ENCODE measurements at places on chromosomes 6 and 20. TPM values are rescaled to one million over a fixed set of nuclear protein-coding genes. Genes with fewer than 3 reads are reported as not detected.

DNA sequence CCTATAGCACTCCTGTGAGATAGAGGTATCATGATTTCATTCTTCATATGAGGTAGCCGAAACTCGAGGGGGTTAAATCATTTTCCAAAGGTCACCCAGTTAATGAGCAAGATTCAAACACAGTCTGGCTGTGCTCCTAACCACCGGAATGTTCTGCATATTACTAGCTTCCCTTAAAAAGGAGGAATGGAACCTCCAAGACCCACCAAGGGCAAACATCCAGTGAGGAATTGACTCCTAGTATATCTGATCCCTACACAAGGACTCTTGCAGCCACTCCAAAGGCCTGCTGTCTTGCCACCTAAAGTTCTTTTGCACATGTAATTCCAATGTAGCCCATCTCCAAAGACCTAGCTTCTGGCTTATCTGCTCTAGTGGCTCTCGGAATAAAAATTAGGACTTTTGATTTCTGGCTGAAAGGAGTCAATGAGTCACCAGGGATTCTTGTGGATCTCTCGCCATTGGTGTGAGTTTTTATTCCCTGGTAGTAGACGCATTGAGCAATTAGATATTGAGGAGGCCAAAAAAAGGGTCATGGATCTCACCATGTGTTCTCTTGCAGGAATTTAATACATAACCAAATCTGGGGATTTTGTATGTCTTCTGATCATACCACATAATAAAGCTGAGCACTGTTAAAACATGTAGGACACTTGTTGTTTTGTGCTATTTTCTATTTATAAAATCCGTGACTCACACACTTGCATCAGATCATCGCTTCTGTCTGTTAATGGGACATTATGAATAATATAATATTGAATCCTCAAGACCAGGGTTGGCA is 9.1 kb downstream of the BCAS1 start:
- no peak for DNase-seq

DNA sequence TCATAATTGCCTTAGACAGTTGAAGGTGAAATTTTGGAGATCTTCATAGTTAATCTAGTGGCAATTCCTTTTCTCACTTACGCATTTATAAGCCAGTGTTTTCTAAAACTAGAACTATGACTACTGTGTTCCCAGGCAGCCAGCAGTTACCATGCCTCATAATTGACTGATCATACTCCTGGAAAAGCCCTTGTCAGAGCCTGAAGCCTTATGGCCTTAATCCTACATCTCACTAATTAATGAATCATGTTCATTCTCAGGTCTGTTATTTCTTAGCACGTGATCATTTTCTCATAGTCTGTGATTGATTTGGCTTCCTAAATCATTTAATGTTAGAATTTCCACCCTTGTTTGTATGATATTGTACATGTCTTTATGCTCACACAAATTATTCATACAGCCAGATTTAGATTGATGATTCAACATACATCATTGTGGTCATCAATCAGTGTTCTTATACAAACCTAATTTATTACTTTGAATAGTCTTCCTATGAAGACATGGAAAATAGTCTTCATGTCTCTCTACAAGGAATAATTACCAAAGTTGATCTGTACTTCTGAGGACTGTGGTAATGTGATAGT is 132.6 kb upstream of the ASCC3 start:
- no peak for DNase-seq

DNA sequence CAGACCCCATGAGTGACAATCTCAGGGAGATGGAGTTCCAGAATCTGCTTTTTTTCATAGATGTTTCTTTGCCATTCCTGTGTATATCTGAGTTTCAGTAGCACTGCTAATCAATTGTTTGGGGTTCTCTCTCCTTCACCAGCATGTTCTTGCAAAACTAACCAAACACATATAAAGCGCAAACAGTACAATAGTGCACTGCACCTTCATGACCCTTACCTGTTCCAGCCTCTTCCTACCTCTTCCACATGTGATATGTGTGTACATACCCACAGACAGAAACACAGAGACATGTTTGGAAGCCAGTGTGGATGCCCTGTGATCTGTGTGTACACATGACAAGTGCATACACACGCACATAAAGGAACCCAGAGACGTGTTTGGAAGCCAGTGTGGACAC is 1.8 kb upstream of the CEP43 start:
- DNase-seq = no peak

DNA sequence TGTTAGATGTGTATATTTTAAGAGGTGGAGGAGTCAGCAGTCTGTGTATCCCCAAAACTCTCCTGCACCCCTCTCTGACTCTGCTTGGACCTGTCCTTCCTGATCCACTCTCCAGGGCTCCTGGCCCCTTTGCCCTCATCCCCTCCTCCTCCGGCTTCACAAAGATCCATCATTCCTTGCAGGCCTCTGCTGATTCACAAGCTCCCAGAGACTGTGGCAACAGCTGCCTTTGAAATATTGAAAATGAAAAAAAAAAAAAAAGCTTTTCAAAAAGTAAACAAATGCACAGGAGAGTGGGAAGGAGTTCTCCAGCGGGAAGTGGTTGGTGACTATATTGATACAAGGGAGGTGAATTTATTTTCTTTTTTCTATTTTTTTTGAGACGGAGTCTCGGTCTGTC is 330.2 kb upstream of the SULF2 start:
- DNase-seq = no peak

MYBL2 gene
- total RNA-seq = 256 TPM

GRCh38 chr6:170182093-170182780 is 108.6 kb downstream of the DLL1 start:
- DNase-seq = no peak

GRCh38 chr6:79574630-79575225 is 37.5 kb upstream of the LCA5 start:
- no peak for DNase-seq

MAS1L gene
- total RNA-seq = not detected

IFNGR1 gene
- 18.4 TPM for total RNA-seq

DNA sequence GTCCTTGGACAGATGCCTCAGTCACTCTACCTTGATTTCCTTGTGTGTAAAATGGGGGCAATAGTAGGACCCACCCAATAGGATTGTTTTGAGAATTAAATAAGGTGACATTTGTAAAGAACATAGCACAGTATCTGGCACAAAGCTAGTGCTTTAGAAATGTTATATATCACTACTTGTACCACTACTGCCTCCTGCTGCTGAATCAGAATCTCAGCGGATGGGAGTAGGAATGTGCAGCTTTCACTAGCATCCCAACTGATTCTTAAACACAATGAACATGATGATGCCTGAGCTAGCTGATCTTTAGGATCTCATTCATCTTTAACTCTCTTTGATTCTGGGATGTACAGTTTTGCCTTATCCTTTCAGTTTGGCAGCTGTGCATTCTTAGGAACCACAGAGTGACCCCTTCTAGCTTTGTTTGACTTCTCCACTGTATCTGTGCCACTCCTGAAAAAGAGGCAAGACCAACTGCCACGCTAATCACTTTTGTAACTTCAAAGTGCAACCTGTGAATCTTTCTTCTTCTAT is 7.2 kb downstream of the PBOV1 start:
- no peak for DNase-seq

ATP6V1G2 gene
- total RNA-seq = 3.1 TPM

GRCh38 chr6:147282566-147282959 is 78.3 kb downstream of the STXBP5 start:
- DNase-seq = no peak

FHL5 gene
- not detected for total RNA-seq

DNA sequence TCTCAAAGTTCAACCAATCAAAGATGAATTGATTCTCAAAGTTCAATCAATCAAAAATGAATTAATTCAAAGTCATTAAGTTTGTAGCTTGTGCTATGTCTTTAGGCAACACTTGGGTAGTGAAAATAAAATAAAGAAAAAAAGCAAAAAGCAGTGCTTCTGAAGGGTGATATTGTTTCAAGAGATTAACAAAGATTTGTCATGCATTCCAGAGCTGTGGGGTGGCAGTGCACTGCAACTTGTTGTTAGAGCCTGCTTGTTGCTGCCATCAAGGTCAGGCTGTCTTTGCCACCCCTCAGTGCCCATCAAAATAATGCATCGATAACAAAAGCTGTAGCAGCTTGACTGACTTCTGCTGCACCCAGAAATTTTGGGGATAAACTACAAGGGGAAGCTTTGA is 128.6 kb downstream of the RNF144B start:
- DNase-seq = peak; percentile 76

All from A673 (cell line).